Dermis blood vessel endothelial cell (primary cell): ENCODE measurements at places on chromosomes 16 and 17.
A peak's percentile ranks its signal among the peaks of the same experiment; 100 is the strongest.

DNA sequence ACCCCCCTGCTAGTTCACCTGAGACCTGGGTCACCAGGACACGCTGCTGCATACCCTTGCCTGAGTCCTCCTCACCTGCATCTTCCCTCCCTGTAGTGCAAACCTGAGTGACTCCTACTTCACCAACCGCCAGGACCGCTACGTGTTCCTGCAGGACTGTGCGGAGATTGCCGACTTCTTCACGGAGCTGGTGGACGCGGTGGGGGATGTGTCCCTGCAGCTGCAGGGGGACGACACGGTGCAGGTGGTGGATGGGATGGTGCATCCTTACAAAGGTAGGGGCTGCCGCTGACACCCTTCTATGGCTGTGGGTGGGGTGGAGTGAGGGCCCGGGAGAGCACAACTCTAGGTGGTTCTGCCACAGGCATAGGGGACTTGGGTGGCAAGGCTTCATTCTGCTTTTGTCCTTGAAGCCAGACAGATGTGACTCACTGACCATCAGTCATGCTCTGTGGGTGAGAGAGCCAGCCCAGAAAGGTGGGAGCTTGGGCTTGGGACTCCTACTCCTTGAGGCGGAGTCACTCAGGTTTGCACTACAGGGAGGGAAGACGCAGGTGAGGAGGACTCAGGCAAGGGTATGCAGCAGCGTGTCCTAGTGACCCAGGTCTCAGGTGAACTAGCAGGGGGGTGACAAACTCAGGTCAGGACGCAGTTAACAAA is 22.3 kb downstream of the PGS1 start:
- DNase-seq, result no peak

GRCh38 chr16:87324411-87325275 is 7.5 kb upstream of the C16orf95 start:
- DNase-seq, result peak; percentile 64

- DNase-seq, result peak; percentile 47
Observed at GRCh38 chr17:1423456-1424135, 23.6 kb upstream of the YWHAE start.

- no peak for DNase-seq
Observed at GRCh38 chr17:69702078-69702477, 287.6 kb downstream of the MAP2K6 start.

- peak; percentile 80 for DNase-seq
Observed at GRCh38 chr16:51982715-51983680, 563.9 kb downstream of the TOX3 start.

DNA sequence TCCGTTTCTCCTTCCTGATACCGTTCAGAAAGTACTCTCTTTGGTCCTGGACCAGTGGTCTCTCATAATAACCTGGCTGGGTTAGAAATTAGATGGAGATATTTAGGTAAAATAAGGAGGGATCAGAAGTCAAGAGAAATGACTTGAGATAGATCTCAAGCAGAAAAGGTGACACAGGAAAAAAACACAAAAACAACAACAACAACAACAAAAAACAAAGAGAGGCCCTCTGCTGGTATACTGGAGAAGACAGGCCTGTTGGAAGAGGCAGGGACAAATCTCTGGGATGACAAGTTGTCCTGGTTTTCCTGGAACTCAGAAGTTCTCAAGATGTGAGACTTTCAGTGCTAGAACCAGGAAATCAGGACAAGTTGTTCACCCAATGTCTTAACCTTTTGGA is 430.5 kb downstream of the SHISA9 start:
- no peak for DNase-seq

DNA sequence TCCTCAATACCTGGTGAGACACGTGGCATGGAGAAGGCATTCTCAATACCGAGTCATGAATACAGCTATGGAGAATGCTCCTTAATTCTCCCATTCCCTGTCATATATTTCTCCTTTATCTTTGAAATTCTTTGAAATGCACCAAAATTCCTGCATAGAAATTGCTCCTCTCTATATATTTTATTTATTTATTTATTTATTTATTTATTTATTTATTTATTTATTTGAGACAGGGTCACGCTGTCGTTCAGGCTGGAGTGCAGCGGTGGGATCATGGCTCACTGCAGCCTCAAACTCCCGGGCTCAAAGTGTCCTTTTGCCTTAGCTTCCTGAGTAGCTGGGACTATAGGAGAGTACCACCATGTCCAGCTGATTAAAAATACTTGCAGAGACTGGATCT is 190.3 kb upstream of the MAF start:
- DNase-seq, result no peak

DNA sequence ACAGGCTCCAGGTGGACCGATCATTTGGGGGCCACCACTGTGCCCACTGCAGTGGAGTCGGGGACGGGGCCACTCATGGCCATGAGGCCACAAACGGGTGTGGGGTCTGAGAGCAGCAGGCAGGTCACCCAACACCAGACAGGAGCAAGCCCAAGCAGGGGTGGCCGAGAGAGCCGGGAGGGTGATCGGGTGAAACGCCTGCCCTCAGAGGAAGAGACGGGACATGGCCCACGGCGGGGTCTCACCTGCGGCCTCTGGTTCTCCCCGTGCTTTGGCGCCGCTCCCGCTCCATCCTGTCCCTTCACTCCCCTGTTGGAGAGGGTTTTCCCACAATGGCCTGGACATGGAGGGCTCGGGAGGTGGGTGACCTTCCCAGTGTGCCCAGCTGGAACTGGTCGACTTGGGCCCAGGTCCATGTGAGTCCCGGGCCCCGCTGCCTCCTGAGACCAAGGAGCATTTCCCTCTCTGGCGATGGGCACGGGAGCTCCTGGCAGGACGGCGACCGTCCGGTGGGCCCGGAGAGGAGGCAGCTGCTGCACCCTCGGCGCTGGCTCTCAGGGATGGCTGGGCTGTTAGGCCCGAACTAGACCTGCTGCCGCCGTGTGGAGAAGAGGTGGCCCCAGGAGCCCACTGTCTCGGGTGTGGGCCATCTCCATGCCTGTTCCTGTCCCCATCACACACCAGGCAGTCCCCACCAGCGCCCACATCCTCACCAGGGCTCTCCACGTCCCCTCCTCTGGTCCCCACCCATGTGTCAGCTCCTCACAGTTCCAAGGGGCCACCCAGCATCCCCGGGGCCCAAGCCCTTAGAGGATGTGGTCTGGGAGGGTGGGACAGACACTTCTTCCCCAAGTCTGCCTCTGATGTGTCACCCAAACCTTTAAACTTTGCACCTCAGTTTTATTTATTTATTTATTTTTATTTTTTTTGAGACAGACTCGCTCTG is 13.4 kb upstream of the BAHCC1 start:
- DNase-seq, result no peak

DNA sequence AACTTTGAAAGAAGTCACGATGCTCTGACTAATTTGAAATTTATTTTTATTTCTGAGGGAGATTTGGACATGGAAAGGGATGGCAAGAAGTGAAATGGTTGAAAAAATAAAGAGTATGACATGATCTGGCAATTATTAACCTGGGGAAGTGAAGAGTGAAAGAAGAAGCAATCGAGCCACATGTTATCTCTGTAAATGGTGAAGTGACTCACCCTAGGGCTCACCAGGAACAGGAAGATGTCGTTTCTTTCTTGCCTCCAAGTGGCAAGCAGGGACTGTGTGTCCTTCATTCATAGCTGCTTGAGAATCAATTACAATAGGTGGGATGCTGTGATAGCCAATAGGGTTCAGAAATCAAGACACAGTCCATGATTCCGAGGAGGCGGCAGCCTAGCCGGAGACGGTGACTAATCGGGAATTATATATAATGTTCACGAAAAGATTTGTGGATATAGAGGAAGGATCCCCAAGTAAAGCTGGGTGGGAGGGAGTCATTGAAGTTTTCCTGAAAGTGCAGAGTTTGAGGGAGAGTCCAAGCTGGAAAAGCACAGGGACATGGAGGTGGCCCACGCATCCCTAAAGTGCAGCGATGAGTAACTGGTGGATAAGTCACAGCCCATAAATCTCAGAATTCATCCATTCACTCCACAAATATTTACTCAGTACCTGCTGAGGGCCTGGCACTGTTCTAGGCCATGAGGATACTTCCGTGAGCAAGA is 18.2 kb upstream of the KRT20 start:
- no peak for DNase-seq

DNA sequence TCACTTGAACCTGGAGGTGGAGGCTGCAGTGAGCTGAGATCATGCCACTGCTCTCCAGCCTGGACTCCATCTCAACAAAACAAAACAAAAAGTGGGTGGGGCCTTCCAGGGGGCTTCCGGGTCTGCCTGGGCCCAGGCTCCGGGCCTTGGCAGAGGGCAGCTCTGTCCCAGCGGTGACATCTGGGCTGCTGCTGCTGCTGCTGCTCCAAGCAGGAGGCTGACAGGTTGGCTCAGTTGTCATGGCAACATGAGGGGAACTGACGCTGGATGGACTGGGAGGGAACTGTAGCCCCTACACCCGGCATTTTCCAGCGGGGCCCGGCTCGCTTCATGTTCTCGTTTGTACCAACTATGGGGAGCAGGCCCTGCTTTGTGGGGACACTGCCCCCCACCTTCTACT is 4.0 kb downstream of the BAIAP3 start:
- no peak for DNase-seq

- DNase-seq, result no peak
Observed at GRCh38 chr16:53131050-53131362, 76.2 kb downstream of the CHD9 start.

DNA sequence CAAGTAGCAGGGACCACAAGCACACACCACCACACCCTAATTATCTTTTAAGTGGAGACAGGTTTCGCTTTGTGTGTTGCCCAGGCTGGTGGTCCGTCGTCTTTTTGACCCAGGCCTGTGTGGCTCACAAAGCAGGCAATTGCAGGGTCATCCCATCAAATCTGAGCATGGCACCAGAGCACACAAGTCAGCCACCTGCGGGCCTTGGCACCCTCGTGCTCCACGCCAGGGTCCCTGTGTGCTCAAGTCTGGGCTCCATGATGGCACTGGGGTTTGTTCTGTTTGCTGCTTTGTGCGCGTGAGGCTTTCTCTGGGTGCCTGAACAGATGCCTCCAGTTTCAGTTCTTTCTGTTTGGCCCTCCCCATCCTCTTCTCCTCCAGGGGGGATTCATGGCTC is 2.4 kb upstream of the CAPN15 start:
- no peak for DNase-seq

DNA sequence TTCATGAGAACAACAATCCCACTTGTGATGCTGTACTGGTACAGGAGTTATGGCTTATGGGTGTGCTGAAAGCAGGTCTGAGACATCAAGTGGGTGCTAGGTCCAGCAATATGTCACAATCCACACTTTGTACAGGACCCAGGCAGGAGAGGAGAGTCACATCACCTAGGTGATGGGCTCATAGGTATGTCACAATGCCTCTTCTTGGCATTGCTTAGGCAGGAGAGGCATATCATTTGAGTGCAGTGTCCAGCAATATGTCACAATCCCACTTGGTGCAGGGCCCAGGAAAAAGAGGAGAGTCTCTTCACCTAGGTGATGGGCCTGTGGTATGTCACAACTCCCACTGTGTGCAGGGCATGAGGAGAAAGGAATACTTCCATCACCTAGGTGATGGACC is 2110.0 kb downstream of the TP53TG3F start:
- DNase-seq, result no peak

DNA sequence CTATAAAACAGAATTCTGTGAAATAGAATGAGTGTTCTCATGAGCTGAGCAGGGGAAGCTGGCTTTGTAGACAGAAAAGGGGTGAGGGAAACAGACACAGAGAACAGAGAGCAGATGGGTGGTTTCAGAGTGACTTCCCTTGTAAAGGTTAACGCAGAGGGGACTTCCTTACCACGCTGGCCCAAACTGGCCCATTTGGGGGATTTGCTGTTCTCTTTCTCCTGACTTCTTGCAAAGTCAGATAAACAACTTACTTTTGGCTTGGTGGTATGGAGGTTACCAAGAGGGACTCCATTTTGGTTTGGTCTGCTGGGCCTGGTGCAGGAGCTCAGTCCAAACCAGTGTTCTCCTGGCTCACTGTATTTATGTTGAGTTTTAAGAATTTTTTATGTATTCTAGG is 48.4 kb downstream of the SEC14L1 start:
- DNase-seq, result no peak

DNA sequence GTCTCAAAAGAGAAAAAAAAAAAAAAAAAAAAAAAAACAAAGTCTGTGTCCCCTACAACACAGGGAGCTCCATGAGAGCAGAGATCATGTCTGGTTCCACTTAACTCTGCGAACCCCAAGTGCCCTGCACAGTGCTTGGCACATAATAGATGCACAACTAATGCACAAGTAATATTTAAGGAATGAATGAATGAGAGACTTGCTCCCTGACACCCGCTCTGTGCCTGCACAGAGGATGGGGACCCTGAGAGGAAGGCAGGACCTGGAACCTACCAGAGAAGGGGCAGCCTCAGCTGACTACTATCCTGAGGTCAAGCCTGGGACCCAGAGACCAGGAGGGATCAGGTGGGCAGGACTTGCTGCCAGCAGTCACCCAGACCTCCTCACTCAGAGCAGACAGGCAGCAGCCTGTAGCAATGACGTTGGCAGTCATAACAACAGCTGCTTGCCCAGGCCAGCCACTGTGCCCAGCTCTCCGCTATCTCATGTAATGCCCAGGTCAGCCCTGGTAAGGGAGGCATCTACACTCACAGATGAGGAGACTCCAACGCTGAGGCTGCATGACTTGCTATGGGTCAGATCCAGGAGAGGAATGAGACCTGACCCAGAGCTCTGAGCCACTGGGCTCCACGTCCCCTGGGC is 2.9 kb downstream of the MYO15A start:
- no peak for DNase-seq

DNA sequence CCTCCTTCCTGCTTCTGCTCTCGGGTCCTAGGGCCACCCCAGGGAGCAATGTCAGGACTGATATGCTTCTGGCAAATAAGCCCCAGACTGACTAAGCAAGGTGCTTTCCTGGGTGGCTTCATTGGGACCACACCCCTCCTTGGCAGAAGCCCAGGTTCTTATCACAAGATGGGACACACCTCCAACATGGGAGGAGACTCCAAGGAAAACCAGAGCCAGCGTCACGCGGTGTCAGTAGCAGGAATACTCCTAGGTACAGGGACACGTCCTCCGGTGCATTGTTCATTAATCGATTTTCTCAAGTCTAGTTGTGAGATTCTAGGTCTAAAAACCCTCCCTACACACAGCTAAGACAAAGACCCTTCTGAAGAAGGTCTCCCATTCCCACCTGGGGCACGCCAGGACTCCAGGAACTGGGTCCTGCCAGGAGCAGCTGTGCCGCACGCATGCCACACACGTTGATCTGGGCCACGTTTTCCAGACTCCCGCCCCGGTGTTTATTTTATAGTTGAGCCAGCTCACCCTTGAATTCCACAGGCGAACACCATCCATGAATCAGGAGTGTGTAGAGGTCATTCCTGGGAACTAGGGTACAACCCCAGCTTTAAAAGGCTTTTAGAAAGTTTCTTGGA is 30.8 kb downstream of the FA2H start:
- DNase-seq, result no peak

GRCh38 chr16:85158743-85159178 is 46.5 kb upstream of the CIBAR2 start:
- DNase-seq, result no peak
